Aorta (tissue), 5 donors: ENCODE measurements at places on chromosomes 3 and 15.

- no peak for DNase-seq
Observed at GRCh38 chr3:21447476-21448151, 303.4 kb downstream of the ZNF385D start.

- no peak for DNase-seq
Observed at GRCh38 chr3:106528932-106529331, 660.1 kb upstream of the CBLB start.

- no peak for DNase-seq
Observed at GRCh38 chr3:16011376-16011775, 163.1 kb upstream of the GALNT15 start.

DNA sequence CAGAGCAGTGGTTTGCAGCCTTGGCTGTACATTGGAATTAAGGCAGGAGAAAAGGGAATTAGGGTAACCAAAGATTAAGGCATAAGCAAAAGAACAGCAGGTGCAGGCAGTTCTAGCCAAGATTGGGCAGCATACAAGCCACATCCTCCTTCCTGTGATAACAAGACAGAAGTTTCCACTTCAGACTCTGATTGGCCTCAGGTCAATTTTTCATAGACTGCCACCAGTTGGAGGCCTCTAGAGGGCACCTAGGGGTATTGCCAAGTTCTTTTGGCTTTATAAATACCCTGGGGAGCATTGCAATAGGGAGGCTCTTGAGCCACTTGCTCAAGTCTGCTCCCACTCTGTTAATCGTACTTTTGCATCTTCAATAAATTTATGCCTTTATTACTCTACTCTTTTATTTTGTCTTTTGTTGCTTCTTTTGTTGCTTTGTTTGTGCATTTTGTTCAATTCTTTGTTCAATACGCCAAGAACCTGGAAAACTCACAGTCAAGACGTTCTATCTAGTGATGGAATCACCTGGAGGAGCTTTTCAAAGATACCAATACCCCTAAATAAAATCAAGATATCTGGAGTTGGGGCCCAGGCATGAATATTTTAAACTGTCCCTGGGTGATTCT, 32.2 kb upstream of the FMN1 start:
- DNase-seq = no peak

- DNase-seq = no peak
Observed at GRCh38 chr3:12773710-12774086, 14.6 kb upstream of the TMEM40 start.
